ENCODE measurements at places on chromosomes 13 and 19.

GRCh38 chr13:113816946-113817859 lies 46.7 kb downstream of the GAS6 start:
- peak; percentile 80 for DNase-seq

DNA sequence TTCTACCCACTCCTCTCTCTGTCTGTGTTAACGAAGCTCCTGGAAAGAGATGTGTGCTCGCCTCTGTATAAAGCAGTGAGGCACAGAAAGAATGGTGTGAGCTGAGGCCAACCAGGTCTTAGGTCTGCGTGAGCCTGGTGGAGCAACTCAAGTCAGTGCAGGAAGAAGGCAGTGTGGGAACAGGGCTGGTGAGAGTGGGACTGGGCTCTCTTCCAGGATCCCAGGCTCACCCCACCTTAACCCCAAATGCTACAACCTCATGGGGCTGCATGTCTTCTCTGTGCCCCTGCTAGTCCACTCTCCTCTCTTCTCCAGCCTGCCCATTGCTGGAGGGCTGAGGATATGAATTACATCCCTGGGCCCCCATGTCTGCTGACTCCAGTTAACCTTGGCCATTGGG lies 127.4 kb downstream of the DCT start:
- DNase-seq: no peak

DNA sequence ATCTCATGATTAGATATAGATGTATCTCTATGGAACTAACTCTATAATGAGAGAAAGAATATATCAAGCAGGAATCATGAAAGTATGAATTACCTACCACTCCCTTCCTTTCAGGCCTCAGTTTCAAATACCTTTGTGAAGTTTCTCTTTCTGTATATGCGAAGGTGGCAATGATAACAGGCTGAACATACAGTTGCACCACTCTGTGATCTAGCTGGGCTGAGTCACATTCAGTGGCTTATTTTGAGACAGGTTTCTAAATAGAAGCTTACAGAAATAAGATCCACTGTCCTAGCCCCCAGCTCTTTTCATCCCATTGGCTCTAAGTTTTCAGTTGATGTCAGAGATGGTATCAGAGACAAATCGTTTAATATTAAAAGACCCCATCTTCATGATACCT lies 662.0 kb downstream of the SLITRK1 start:
- no peak for DNase-seq

GRCh38 chr13:98549006-98549727 lies 27.7 kb downstream of the STK24 start:
- no peak for DNase-seq

DNA sequence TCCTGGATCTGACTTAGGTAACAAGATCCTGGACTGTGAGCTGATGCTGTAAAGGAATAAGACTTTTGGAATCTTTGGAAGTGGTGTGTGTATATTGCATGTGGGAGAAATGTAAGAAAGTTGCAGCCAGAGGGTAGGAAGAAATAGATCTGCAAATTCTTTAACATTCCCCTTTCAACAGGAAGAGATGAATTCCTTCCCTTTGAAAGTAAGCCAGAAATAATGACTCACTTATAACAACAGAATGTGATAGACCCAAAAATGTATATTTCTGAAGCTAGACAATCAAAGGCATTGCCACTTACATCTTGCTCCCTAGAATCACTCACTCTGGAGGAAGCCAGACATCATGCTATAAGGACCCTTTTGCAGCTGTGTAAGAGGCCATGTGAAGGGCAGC lies 9.8 kb upstream of the SIAH3 start:
- DNase-seq: no peak

DNA sequence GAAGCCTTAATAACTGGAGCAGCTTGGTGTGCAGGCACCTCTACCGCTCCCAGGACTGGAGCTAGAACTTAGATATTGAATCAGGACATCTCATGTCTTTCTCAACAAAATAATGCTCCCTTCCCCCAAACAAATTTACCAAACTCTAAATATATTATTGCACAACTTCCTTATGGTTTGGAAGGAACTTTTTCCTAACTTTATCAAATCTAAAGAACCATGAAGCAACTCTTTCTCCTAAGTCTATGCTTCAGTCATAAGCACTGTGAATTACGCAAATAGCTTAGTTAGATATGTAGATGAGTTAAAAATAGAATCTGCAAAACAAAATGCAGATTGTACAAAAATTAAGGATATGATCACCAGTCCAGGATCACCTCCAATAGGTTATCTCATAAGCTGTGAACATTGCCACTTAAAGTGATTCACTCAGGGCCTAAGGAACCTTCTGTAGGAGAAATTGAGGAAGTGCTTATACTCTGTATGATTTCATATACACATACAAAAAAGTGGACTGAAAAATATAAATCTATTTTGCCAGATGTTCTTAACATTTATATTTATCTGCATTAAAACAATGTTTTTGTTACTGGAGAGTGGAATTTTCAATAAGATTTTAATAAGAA lies 20.4 kb upstream of the MAB21L1 start:
- DNase-seq: no peak

GRCh38 chr13:51412431-51412830 lies 40.4 kb downstream of the INTS6 start:
- DNase-seq: no peak

DNA sequence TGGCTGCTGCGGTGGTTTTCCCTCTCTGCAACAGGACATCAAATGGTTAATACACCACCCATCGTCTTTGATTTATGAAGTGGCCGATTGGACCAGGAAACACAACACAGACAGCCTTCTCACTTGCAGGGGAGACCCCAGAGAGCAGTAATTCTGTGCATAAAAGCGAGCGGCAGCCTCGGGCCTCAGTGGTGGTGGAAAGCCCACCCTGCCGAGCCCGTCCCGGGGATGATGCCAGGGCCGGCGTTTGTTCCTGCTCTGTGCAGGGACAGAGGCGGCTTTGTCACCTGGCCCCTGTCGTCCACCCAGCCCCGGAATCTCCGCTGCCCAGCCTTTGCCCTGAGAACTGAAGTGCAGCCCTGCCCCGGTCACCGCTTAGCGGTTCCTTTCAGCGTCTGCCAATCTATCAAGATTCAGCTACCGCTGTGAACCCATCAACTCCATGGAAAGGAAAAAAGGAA lies 184.4 kb downstream of the TSHZ3 start:
- no peak for DNase-seq

- no peak for DNase-seq
These were observed 304.0 kb downstream of the SPRY2 start for GRCh38 chr13:80036845-80037504.

DNA sequence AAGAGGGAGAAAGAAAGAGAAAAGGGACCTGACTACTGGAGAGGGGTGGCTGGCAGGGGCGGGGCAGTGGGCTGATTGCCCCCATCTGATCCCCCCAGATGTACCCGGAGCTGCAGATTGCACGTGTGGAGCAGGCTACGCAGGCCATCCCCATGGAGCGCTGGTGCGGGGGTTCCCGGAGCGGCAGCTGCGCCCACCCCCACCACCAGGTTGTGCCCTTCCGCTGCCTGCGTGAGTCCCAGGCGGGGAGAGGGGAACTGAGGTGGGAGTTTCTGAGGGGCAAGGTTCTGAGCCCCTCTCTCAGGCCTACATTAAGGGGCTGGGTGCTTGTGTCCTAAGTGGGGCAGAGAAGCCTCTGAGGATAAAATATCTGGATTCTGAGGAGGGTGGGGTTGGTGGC lies 2.4 kb downstream of the APLP1 start:
- DNase-seq: no peak

- no peak for DNase-seq
These were observed 679 bp upstream of the CDADC1 start for GRCh38 chr13:49246850-49247642.

- no peak for DNase-seq
These were observed 1358.1 kb downstream of the EFNB2 start for GRCh38 chr13:105177265-105177900.

- DNase-seq: no peak
These were observed 122.3 kb downstream of the DPF1 start for GRCh38 chr19:38101723-38102122.

DNA sequence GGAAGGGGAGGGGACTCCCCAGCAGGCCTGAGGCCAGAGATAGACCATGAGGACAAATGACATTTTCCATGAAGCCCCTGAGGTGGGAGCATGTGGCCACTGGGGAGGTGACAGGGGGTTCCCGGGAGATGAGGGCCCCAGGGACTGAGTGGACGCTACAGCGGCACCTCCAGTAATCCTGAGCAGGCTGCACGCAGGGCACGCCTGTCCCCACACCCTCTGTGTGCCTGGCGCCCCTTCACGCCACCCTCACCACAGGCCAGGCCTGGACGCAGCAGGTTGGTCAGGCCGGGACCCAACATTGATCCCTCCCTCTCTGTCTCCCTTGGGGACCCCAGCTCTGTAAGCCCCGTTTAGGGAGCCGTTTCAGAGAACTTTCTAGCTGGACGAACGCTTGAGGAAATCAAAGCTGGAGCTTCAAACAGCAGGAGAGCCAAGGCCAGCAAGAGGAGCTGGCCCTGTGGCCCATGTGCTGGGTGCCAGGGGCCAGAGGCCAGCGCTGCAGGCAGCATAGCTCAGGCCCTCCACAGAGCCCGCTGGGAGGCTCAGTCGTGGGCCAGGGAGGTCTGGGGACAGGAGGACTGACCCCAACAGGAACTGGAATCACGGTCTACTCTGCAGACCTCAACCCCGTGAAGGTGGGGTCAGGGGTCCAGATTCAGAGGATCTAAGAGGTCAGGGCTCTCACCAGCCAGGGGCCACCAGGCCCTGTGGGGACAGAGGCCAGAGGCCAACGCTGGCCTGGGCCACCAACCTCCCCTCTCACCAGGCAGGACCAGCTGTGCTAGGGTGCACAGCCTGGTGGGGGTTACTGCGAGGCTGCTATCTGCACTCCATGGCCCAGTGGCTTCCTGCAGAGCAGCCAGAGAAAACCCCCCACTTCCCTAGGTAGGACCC lies 14.6 kb downstream of the LSM4 start:
- no peak for DNase-seq

GRCh38 chr13:30097701-30098100 lies 209.7 kb downstream of the KATNAL1 start:
- DNase-seq: no peak

- no peak for DNase-seq
These were observed 156.2 kb downstream of the FLT1 start for GRCh38 chr13:28338742-28339141.

DNA sequence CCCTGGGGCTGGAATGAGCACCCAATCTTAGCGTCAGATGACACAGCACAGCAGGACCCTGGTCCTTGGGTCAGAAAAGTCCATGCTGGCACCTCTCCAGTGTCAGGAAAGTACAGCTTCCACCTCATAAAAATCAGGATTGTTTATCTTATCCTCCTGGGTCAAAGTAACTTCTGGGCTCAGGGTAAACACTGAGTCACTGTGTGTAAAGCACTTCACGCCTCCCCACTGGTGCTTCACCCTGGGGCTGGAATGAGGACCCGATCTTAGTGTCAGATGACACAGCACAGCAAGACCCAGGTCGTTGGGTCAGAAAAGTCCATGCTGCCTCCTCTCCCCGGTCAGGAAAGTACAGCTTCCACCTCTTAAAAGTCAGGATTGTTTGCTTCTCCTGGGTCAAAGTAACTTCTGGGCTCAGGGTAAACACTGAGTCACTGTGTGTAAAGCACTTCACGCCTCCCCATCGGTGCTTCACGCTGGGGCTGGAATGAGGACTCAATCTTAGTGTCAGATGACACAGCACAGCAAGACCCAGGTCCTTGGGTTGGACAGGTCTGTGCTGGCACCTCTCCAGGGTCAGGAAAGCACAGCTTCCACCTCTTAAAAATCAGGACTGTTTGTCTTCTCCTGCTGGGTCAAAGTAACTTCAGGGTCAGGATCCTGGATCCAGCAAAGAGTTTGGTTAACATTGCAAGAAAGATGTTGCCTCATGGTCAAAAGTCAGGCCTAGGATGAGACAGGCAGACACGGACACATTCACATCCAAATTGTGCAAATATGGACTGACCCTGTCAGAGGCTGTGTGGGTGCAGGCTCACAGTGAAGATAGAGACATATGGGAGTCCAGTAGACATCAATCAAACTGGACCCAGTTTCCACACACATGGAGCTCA lies 39.2 kb upstream of the CYP2A7 start:
- DNase-seq: no peak

- DNase-seq: no peak
These were observed 21.7 kb downstream of the PHF11 start for GRCh38 chr13:49517461-49517860.

- DNase-seq: no peak
These were observed 7.8 kb downstream of the KHSRP start for GRCh38 chr19:6416658-6417405.

DNA sequence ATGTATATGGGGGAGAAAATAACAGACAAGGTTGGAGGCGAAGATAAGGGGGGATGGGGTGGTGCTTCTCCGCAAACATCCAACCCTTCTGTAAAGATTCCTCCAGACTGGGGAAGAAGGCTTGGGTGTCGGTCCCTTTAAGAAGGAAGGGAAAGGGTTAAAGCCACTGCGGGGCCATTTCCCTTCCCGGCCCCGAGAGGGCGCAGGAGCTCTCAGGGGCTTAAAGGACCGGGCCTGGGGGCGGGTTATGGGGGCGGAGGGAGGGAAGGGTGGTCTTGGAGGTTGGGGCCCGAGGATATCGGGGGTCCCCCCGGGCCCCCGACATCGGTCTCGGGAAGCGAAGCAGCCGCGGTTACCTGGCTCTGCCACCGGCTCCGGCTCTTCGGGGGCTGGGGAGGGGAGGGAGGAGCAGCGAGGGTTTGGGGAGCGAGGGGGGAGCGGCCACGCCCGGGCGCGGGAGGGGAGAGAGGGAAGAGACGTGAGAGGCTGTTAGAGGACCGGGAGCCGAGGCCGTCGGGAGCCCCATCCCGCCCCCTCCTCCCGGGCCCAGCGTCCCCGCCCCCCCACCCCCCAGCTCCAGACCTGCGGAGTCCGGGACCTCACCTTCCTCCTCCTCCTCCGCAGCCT lies 2.8 kb downstream of the TNNT1 start:
- no peak for DNase-seq

DNA sequence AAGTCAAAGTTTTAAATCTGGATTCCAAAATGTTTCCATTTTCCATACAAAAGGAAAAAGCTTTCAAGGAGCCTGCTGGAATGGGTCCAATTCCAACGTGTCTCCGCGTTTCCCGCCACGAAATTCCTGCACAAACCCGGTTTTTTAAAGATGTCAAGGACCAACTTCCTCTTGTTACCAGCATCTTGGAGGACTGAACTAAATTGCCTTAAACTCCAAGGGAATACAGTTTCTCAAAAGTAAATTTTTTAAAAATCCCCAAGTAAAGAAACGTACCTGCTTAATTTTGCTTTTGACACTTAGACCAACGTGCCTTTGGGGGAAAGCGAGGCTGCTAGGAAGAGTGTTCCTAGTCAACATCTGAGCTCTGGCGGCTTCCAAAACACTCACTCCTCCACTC lies 12.3 kb upstream of the SOX1 start:
- DNase-seq: no peak

DNA sequence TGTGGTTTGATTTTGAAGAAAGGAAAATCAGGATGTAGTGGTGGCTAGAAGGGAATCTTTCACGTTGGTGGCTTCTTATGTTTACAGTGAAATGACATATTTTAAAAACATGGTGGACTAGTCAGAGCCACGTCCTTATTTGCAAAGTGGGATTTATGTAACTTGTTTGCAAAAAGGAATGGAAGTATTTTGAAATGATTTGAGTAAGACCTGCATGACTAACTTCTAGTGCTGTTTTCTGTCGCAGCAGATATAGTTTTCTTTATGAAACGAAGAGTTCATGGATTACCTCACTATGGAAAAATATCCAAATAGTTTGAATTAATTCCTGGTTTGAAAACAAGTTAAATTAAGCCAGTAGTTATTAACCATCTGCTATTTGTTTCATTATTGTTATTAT lies 476.5 kb downstream of the MYO16 start:
- DNase-seq: no peak

- peak; percentile 67 for DNase-seq
These were observed 9.2 kb upstream of the ZNF358 start for GRCh38 chr19:7506385-7507328.
